Fibroblast of gingiva (primary cell): ENCODE measurements at places on chromosomes 16 and 17.

DNA sequence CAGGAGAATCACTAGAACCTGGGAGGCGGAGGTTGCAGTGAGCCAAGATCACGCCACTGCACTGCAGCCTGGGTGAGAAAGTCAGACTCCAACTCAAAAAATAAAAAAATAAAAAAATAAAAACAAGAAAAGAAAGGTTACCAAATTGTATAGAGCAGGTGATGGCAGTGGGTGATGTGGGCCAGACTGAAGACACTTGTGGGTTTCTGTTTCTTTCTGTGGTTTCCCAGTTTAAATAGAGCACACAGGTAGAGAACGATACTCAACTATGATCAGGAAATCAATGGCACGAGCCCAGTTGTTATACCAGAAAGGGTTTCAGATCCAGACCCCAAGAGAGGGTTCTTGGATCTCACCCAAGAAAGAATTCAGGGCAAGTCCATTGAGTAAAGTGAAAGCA lies 32.6 kb downstream of the NUBP1 start:
- no peak for DNase-seq

- DNase-seq = no peak
Observed at GRCh38 chr16:54244061-54244886, 42.3 kb downstream of the IRX3 start.

DNA sequence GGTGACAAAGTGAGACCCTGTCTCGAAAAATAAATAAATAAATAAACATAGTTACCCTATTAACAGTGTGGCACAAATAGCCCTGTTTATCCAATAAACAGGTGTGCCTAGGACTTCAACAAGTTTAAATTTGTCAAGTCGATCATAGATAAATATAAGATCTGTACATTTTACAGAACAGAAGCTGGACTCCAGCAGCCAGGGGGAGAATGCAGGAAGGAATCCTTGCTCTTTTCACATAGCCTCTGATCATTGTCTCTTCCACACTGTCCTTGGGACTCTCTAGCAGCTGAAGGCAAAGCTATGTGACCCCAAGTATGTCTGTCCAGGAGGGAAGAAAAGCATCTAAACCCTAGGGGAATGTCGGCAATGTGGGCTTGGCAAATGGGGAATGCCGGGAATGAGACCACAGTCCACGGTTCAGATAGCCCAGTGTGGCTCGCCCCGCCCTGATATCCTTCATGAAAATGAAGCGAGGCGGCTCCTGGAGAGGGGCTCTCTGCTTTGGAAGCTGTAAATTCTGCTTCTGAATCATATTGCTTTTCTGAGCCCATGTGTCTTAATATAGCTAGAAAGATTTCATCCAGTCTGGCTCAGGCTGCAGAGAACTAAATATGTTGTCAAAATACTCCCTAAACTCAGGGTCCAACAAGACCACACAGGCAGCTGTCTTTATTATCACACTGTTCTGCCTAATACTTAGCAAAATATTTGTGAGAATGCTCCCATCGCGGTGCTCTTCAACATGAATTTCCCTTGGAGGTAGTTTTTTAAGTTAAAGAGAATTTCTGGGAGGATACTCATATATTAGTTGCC lies 24.9 kb upstream of the GRB2 start:
- DNase-seq = peak; percentile 60

DNA sequence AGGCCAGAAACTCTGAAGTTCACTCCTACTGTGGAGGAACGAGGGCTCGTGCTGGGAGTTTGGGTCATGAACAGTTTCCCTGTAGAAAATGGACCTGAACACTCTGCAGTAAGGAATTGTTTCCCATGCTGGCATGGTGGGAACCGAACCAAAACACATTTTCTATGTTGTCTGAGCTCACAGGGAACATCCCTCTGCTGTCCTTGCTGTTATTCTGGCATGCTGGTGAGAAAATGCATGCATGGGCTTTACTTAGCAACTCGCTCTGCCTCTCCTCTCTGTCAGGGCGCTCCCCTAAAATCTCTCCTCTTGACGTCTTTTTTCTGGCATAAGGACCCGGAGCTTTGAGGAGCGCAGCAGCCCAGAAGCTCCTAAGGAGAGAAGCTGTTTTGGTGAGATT lies 5.4 kb downstream of the RTN4RL1 start:
- no peak for DNase-seq

DNA sequence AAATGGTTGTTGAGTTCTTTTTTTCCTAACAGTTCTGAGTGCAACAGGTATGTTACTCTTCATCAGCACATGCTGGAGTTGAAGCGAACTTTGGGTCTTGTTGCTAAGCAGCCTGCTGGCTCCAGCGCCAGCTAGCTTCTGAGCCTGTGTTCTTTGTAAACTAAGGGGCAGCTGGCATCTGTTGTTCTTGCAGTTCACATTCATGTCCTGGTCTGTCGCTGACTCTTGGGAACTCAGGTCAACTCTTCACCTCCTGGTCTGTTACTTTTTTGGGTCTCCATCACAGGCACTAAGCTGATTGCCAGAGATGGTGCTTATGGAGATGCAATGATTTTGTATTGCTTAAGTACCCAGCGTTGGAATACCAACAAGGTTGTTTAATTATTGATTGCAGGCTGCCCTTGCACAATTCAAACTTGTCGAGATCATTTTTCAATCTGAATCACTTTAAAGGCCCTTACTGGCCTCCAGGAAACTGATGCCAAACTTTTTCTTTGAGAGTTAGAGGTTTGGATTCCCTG lies 40.9 kb downstream of the USP10 start:
- peak; percentile 69 for DNase-seq

GRCh38 chr16:51576498-51577195 lies 425.6 kb upstream of the SALL1 start:
- DNase-seq = no peak

DNA sequence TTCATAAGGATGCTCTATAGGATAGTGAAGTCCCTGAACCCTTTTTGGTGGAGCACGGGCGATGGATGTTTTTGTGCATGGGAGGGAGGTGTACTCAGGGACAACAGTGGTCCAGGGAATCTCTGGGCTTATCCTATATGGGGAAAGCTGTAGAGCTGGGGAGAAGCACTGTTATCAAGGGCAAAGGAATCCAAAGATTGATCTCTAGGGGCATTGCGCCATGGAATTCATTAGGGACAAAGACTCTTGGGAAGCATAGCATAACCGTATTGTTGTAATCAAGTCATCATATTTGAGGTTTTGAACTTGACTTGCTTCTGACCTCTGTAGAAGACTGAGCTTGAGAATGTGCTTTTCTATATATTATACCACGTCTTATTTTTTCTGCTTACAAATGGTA lies 172.9 kb upstream of the ZFHX3 start:
- DNase-seq = no peak

DNA sequence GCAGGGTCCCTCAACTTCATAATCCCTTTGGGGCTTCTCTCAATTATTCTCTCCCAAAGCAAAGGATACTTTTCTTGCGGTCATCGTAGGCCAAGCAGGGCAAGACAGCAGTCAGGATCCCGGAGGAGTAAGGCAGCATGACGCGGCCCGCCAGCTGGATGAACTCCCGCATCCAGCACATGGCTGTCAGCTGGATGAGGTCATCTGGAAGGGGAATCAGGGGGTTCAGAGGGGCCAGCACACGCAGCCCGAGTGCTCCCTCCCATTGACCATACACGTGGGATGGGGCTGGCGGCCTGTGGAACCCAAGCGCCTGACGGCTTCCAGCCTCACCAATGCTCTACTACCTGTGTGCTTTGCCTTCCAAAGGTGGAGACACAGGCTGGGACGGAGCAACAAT lies 19.2 kb downstream of the VAC14 start:
- DNase-seq = no peak

GRCh38 chr17:28925912-28926365 lies 23.1 kb upstream of the DHRS13 start:
- DNase-seq = peak; percentile 82

DNA sequence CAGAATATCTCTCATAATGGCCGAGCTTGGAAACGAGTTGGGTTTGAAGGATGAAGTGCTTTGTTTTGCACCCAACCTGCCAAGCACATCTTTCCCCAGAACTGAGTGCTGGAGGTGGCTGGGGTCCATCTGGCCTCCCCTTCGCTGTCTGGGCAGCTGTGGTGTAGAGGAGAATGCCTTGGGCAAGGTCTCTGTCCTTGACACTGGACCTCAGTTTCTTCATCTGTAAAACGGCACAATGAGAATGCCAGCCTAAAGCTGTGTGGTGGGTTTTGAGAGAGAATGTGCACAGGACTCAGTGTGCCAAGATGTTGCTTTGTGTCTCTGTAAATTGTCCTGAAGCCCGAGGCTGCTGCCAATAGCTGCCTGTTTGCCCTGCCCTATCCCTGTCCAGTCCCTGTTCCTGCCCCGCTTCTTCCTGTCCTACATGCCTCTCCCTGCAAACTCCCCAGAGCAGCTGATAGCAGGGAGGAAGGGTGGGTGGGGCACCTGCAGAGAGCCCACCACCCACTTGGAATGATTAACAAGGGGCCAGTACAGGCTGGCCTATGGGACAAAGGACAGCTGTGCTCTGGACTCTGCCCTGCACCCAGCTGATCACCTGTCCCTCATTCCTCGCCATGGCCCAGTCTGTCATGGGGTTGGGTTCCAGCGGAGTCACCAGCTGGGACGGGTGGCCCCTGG lies 15.3 kb downstream of the LASP1 start:
- no peak for DNase-seq

GRCh38 chr17:59815965-59816364 lies 76.8 kb downstream of the TUBD1 start:
- peak; percentile 86 for DNase-seq

GRCh38 chr17:61388561-61389356 lies 10.9 kb upstream of the TBX2 start:
- DNase-seq = no peak

DNA sequence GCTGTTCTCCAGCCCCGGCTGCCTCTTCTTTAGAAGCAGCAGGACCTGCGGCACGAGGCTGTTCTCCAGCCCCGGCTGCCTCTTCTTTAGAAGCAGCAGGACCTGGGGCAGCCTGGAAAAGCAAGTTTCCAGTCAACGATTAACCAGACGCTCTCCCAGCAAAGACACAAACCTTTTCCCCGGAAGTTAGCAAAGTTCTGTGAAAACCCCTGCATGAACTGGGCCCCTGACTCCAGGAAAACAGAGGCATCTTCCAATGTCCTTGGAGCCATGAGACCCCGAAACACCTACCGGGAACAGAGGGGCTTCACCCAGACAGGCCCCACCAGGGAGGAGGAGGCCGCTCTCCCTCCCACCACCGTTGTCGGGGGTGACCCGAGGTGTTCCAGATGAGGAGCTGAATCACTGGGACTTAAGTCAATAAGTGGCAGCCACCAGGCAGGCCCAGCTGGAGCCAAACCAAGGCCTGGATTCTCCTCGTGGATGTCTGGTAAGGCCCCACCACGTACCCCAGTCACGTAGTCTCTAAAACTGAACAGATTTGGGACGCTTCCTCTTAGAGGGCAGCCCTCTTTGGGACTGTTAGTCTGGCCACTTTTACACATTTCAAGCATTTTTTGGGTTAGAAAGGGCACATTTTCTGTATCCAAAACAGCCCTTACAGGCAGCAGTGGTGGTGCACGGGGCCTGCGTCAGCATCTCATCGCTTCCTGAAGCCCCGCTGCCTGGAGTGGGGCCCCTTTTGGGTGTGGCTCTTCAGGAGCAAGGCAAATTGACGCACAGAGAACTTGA lies at the start of gene RPH3AL:
Gene RPH3AL, minus strand, starts transcription at position 387 of the 792 bp plus-strand sequence. CDS start 25,264 bp downstream, outside the sequence.
- DNase-seq = no peak

GRCh38 chr17:5580969-5581368 lies 3.3 kb downstream of the NLRP1 start:
- no peak for DNase-seq

GRCh38 chr17:27860971-27861664 lies 32.0 kb downstream of the LYRM9 start:
- DNase-seq = no peak

- no peak for DNase-seq
Observed at GRCh38 chr16:76607317-76607716, 330.1 kb downstream of the CNTNAP4 start.

DNA sequence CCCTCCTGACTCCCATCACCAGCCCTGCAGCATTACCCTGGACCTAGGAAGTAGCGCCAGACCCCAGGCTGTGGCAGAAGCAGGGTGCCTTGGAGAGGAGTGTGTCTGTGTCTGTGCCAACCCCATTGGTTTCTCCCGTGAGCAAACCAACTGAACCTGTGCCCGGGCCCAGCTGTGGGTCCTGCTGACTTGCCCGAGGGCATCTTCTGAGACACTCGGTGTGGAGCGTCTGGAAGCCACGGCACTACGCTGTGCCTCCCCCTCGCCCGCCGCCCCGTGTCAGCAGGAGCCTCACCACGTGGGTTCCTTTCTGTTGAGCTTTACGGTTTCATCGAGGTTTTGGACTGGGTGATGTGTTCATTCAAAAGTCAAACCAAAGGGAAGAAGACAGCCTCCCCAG lies 27.8 kb downstream of the ZNF750 start:
- no peak for DNase-seq

DNA sequence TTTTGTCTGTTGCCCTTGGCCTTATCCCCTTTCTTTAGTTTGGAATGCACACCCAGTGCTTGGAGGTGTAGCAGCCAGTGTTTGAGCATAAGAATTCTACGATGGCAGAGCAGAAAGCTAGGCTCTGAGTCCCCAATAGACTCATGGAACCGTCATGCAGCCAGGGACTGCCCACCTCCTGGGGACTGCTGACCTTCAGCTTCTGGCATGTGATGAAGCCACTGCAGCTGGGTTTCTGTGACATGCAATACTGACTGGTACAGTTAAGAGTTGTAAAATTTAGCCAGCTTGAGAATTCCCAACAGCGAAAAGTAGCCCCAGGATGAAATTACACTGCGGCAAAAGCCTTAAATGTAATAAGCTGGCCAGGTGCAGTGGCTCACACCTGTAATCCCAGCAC lies 9.0 kb upstream of the MAP3K14 start:
- DNase-seq = no peak

GRCh38 chr17:59439741-59440211 lies 108.3 kb downstream of the YPEL2 start:
- DNase-seq = no peak

- peak; percentile 76 for DNase-seq
Observed at GRCh38 chr17:58189436-58190146, 2.9 kb upstream of the EPX start.

DNA sequence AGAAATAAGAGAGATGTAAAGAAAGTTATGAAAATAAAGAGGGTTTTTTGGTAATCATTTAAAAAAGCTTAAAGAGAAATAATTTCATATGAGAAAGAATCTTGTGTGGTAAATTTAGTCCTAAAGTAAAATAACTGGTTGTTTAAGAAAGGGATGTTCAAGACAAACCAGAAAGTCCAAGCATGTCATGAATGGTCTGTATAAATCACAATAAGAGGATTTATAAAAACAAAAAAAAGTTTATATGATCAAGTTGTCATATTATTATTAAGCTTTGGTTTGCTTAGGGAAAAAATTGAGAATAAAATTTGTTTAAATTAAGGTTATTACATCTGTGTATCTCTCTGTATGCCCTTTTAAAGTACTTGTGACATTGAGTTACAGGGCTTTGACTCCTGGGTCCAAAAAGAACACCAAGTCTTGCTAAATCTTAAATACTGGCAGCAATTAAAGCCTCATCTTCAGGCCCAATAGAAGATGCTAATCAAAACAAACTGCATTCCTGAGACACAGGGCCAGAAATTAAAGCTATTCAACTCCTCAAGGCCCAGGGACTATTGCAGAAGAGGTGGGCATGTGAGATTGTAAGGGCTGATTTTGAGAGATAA lies 15.6 kb upstream of the TRIM25 start:
- no peak for DNase-seq

GRCh38 chr16:88864099-88864498 lies 2.4 kb downstream of the PABPN1L start:
- no peak for DNase-seq

GRCh38 chr16:88686062-88686438 lies 257 bp downstream of the SNAI3 start:
- no peak for DNase-seq
